Breast epithelium (tissue), 4 donors: ENCODE measurements at places on chromosomes 5 and 9.

- DNase-seq, result no peak
These were observed 85.4 kb upstream of the FSTL4 start for GRCh38 chr5:133697536-133698258.

DNA sequence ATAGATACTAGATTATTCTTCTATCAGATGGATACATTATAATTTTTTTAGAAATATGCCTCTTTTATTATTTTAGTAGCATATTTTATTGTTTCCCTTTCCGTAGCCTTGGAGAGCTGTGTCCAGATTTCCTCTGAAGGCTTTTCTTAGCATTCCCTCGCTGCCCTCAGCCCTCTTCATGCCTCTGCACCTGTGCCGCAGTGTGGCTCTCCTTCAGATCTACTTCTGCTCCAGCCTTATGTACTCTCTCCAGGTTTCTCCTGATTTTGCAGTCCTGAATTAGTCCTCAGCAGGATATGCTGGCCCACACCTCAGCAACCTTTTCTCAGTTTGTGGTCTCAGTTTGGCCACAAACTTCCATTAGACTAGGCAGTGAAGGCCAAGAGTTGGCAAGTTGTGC is 1052.0 kb downstream of the TAF11L14 start:
- DNase-seq, result no peak

GRCh38 chr5:112390327-112390726 is 28.8 kb downstream of the EPB41L4A start:
- DNase-seq, result no peak

DNA sequence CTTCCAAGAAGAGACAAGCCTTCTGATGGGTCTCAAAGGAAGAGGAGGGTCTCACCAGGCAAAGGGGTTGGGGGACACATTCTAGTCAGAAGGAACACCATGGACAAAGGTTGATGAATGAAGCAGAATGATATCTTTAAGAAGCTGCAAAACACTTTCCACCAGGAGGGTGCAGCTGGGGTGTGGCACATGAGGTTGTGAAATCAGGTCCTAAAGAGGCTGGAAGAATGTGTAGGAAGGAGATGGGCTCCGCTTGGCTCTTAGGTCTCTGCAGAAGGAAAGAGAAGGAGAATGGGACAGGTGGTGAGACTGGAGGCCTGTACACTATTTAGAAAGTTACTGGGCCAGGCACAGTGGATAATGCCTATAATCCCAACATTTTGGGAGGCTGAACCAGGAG is 328.6 kb downstream of the PDE4D start:
- DNase-seq, result no peak

GRCh38 chr5:112640546-112640945 is 97.1 kb upstream of the APC start:
- DNase-seq, result no peak

GRCh38 chr5:153513156-153513555 is 22.7 kb downstream of the GRIA1 start:
- DNase-seq, result no peak

GRCh38 chr5:5044247-5044840 is 95.8 kb upstream of the ADAMTS16 start:
- DNase-seq, result no peak

GRCh38 chr5:102222772-102223171 is 73.3 kb downstream of the SLCO4C1 start:
- no peak for DNase-seq

DNA sequence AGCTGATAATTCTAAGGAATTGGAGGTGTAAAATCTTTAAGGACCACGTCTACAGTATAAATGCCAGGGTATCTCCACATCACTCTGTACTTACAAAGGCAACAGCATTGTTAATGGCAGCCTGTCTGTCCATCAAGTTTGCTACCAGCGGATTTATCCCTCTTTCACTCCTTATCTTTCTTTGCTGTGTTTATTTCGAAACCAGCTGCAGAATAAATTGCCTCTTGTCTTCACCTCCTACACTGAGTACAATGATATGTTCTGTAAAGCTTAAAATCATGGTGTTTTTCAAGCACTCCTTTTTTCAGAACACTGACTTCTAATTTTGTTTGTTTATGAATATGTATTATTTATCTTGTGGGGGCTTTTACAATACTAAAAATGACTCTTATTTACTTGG is 1088.1 kb downstream of the NR2F1-AS1 start:
- DNase-seq, result no peak

DNA sequence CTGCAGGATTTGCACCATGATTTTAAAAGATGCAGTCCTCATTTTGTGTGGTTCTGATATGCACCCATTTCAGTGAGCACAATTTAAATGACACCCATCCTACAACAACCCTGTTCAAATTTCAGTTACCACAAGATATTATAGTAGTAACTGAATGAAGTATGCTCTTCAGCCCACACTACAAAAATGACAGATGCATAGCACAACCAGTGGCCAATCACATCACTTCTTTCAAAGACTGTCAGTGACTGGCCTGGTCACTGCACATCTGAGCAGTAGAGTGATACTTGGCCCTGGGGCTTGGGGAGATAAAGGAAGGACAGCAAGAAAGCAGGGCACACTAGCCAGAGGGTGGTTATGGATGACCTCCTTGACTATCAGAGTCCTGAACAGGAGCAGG is 19.8 kb upstream of the IFNK start:
- no peak for DNase-seq

DNA sequence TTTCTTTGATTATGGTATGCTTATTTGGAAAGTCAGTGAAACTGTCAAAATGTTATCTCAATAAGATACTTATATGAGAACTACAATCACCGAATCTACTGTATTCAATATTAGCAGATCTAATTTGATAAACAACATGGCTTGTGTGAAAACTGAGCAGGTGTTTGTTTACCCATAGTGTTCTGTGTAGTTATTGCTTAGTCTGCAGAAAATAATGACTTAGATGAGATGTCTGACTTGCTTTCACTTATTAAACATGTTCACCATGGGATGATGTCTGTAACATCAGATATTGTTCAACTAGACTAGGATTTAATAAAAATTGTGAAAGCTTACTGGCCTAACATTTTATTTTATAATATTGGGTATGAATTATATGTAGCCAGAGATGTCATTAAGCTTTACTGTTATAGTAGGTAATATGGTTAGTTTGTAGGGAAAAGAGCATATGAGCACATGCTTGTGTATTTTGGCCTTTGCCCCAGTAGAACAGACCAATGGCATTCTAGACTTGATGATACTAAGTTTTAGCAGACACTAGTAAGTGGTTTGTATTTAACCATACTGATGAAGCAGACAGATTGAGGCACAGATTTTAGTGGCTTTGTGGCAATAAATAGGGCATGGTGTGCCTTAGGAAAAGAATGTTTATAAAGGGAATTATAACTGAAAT is 16.4 kb downstream of the SUB1 start:
- DNase-seq, result no peak

GRCh38 chr9:17613758-17614157 is 34.9 kb downstream of the SH3GL2 start:
- no peak for DNase-seq

DNA sequence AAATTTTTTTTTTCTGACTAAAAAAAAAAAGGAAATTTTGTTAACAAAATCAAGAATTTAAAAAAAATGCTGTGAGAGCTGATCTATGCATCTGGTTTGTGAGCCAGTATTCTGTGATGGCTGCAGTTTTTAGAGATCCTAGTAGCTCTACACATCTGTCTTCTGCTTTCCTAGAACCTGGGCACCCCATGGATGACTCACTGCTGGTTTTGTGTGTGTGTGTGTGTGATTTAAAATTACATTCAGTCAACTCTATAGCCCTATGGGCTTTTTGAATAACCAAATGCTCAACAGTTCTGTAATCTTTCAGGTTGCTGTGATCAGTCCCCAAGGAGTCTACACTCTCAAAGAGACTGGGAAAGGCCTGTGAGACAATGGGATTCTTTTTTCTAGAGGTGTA is 2.5 kb upstream of the PSMD5 start:
- DNase-seq, result no peak

GRCh38 chr9:94031380-94031779 is 52.9 kb upstream of the PTPDC1 start:
- no peak for DNase-seq

DNA sequence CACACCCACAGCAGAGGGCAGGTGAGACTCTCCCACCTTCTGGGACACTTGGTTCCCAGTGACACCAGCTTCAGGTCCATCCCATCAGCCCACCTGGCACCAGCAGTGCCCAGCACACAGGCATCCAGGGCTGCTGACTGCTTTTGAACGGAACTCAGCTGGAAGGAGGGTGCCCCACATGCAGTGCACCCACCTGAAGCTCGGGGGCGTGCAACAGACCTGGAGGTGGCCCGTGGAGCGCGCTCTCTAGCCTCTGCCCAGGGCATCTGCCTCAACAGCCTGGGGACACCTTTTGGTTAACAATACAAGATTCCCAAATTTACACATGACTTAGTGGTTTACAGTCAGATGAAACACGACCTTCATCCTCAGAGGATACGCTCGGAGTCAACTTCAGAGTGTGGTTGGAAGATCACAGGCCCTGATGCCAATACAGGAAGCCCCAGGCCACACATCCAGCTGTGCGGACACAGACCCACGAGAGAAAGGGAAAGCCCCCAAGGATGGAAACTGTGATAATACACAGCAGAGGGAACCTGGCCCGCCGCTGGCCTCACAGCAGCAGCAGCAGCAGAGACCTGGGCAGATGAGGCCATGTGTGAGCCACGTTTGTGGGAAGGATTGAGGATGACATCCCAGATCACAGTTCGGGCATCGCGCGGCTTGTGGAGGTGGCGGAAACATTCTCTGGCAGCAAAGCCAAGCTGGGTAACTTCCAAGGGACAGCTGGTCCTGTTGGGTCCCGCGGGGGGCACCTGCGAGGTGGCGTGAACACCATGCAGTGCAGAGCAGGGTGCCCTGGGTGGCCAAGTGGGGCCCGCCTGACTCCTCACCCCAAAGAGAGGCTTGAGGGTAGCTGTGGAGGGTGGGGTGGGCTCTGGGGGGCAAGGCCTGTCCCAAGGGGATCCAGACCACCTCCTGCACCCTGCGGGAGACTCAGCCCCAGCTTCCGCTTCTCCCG is 64.0 kb downstream of the SECISBP2 start:
- no peak for DNase-seq

- no peak for DNase-seq
These were observed 18.5 kb upstream of the GNE start for GRCh38 chr9:36276781-36277181.

DNA sequence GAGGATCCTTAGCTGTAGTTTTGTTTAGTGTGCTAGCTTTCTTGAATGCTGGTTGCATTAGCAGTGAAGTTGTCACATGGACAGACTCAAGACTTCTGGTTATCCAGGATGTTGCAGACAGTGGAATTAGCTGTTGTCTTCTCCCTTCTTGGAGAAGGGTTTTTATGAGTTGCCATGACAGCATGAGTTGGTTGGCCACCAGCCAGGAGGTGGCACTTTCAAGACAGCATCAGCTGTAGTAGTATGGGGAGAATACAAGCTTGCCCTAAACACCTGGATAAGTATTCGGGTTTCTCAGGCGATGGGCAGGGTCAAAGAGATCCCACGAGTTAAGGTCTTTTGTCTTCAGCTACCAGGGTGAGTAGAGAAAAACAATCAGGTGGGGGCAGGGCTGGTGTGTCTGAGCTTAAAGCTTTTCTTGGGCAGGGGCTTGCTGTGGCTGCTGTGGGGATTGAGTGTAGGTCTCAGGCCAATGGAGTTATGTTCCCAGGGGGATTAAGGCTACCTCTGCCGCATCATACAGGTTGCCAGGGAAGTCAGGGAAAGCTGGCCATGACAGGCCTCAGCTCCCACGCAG is 7.7 kb upstream of the C5orf47 start:
- DNase-seq, result no peak

DNA sequence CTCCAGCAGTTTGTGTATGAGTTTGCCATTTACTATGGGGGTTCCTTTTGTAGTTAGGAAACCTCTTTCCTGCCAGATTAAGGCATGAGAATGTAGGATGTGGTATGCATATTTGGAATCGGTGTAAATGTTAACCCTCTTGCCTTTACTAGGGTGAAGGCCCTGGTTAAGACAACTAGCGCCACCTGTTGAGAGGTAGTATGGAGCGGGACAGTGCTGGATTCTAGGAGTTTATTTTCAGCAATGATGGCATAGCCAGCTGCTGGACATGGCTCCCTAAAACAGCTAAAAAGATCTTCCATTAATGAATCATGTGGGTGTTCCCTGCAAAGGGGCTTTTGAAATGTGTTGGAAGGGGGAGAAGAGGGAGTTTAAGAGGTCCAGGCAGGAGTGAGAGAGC is 30.7 kb upstream of the GPX3 start:
- DNase-seq, result no peak

GRCh38 chr9:73847536-73847935 is 649.6 kb upstream of the RORB start:
- no peak for DNase-seq

- DNase-seq, result no peak
These were observed 53.1 kb upstream of the TYRP1 start for GRCh38 chr9:12640016-12640587.

DNA sequence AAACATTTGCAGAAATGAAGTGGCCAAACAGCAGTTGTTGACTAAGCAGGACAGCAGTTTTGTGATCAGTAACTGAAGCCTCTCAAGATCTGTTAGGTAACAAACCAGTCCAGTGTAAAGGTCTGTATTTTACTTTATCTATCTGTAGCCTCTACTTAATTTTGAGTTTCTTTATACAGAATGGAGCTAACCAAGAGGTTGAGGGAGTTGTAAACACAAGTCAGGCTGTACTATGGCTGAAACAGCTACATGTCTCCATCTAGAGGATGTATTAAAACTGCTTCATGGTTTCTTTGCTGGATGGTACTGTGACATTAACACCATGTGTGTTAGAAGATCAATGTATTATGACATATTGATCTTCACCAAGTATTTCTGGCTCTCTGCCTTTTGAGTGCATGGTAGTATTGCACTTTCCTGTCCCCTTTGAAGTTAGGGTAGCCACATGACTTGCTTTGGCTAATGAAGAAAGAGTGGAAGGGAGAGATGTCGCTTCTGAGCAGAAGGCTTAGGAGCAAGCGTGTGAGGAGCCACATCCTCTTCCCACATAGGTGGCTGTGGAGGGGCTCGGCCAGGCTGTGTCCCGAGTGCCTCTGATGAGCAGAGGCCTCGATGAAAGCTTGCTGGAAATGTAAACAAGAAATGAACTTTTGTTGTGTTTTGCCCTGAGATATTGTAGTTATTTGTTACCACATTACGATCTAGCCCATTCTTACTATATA is 105.6 kb upstream of the PCA3 start:
- DNase-seq, result no peak
